T-helper 17 cell (primary cell): ENCODE measurements at places on chromosomes 7 and 10.

- DNase-seq = no peak
Measured at GRCh38 chr7:142698429-142698828, 50.8 kb upstream of the PRSS1 start.

- no peak for DNase-seq
Measured at GRCh38 chr10:4048236-4048864, 263.3 kb upstream of the KLF6 start.

DNA sequence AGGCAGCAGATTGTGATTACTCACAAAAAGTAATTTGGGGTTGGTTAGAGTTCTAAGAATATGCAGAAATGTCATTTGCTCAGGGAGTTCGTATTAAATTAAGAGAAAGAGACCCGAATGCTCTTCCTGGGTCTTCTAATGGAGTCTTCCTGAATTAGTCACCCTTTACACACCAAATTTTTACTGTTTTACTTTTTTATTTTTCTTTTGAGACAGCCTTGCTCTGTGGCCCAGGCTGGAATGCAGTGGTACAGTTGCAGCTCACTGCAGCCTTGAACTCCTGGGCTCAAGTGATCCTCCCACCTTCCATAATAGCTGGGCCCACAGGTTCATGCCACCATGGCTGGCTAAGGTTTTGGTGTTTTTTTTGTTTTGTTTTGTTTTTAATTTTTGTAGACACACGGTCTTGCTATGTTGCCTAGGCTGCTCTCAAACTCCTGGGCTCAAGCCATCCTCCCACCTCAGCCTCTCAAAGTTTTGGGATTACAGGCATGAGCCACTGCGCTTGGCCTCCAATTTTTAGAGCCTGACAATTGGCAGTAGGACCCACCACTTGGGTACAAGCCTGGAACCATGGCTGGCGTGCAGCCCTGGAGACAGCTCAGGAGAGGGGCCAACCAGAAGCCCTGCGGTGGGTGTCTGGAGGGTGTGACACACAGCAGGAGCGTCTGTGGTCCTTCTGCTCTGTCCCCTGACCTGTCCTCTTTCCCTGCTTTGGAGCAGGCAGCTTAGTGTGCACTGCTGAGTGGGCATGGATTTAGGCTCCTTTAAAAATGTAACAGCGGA is 16.4 kb upstream of the BHLHA15 start:
- DNase-seq = no peak

GRCh38 chr7:98629001-98629431 is 11.9 kb downstream of the NPTX2 start:
- DNase-seq = no peak

- DNase-seq = no peak
Measured at GRCh38 chr7:30965372-30965771, 1.6 kb downstream of the GHRHR start.

DNA sequence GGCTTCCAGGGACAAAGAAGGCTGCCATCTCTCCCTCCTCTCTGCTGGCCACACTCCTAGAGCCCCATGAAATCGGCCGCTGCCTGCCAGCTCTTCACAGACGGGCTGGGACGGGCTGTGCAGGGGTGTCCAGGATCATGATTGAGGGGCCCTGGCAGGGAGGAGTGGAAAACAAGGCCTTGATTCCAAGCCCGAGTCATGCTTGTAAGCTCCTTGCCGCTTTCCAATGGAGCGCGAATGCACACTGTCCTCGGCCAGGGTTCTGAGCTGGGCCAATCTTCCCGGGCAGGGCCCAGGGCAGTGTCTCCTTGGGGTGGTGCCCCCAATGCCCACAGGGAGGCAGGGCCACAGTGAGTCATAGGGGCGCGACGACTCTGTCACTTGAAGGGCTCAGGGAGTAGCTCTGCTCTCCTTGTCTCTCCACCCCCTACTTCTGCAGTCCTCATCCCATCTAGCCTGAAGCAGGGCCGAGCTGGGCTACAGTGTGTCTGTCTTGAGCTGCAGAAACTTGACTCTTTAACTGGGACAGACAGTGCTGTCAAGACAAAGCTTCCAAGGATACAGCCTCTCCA is 186.2 kb upstream of the SVIL start:
- DNase-seq = no peak

DNA sequence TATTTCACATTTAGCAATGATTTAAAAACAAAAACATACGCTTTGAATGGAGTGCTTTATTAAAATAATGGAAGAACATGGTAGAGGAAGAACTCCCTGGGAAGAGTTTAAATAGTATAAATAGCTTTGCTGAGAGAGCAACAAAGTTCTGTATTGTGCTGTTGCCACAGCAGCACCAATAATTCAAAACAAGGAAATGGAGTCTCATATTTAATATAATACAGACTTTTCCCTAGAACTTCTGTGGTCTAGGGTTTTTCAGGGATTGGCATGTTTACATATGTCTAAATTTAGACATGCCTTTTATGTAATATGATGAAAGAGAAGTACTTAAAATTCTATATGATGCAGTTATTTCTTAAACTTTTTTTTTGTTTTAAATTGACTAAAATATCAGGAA is 217.2 kb upstream of the HDAC9 start:
- DNase-seq = no peak

DNA sequence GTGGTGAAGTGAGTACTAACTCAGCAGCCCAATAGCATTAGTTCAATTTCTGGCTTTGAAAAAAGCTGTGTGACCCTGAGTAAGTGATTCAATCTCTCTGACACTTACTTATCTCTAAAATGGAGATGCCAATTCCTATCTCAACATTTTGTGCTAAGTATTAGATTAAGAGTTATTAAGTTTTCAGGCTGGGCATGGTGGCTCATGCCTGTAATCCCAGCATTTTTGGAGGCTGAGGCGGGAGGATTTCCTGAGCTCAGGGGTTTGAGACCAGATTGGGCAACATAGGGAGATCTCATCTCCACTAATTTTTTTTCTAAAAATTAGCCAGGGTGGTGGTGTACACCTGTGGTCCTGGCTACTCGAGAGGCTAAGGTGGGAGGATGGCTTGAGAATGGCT is 109.5 kb downstream of the PRTFDC1 start:
- no peak for DNase-seq

DNA sequence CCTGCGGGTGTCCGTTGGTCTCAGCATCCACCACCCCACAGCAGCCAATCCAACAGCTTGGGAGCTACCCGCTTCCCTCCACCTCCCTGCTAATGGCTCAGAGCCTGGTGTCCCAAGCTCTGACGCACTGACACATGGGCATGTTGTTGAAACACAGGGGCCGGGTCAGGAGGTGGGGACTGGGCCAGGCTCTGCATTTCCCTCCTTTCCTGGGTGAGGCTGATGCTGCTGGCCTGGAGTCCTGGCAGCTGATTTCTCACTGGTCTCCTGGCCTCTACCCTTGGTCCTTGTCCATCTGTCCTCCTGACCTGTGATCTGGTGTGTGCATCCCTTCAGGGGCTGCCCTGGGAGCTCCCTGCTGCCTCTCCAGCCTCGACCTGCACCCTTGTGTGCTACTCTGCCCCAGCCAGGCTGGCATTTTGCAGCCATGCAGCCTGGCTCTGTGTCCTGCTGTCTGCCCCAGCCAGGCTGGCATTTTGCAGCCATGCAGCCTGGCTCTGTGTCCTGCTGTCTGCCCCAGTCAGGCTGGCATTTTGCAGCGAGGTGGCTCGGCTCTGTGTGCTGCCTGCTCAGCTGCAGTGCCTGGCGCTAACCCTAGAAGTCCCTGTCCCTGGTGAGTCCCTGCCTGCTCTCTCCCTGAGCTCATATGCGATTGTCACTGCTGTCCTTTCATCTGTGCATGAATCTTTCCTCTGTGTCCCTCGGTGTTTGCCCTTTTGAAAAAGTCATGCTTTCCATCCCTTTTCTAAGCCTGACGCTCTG is 14.0 kb downstream of the AMZ1 start:
- no peak for DNase-seq

DNA sequence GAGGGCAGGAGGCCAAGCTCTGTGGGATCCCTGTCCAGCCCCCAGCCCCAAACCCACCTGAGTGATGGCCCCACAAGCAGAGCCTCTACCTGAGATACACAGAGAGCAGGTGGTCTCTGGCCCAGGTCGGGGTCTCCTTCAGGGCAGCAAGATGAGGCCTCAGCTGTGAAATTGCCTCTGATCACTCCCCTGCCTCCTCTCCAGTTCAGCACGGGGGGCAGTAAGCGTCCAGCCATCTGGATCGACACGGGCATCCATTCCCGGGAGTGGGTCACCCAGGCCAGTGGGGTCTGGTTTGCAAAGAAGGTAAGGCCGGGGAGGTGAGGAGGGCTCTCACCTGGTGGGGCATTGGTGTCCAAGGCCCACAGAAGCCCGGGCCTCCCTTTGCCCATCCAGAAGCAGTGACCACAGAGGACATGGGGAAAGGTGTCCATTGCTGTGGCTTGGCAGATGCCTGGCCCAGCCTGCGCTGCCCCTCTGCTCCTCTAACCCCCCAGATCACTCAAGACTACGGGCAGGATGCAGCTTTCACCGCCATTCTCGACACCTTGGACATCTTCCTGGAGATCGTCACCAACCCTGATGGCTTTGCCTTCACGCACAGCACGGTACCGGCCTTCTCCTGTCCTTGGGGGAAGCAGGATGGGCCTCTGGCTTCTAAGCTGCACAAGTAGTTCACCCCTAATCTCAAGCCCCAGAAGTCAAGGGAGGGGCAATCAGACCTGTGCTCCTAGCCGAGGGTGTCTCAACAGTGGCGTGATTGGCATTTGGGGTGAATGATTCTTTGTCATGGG is 3.1 kb downstream of the CPA1 start:
- no peak for DNase-seq

DNA sequence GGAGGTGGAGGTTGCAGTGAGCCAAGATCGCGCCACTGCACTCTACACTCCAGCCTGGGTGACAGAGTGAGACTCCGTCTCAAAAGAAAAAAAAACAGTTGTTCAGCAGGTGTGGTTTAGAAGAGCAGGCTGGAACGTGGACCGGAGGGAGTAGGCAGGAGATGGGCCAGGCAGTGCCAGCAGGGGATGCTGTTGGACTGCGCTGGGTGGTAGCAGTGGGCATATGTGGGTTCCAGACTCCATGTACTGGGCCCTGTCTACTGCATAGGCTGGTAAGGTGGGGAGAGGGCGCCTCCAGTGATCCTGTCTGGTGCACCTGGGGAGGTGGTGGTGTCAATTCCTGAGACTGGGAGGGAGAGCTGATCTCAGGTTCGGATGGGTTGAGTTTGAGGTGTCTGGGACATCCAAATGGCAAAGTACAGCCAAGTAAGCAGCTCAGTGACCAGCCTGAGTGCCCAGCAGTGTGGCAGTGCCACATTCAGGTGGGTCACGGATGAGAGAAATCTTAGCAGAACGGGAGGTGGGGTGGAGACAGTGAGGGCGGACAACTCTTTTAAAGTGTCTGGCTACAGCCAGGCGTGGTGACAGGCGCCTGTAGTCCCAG is 25.9 kb downstream of the SFXN4 start:
- peak; percentile 25 for DNase-seq

GRCh38 chr7:28988091-28988490 is 30.0 kb upstream of the TRIL start:
- no peak for DNase-seq

- DNase-seq = no peak
Measured at GRCh38 chr7:131618391-131618790, 62.0 kb upstream of the PODXL start.

GRCh38 chr7:92149736-92150239 is 15.5 kb upstream of the CYP51A1 start:
- no peak for DNase-seq

DNA sequence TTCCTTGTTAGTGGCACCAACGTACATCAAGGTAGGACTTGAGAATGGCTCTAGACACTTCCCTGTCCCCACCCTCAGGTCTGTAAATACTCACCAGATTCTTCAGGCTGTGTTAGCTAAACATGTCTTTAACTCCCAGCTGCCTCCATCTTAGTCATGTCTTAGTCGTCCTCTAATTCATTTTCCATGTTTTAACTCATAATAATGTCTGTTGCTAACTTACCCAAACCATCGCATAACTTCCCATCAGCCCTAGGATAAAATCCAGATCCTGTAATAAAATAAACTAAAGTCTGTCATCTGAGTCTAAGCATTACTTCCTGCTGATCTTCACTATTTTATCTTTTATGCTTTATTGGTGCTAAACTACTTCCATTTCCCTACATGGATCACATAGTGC is 600.0 kb upstream of the CELF2 start:
- no peak for DNase-seq

- DNase-seq = no peak
Measured at GRCh38 chr10:101961591-101962498, 94.1 kb downstream of the ARMH3 start.

- no peak for DNase-seq
Measured at GRCh38 chr7:47683485-47683898, 101.6 kb upstream of the TNS3 start.

GRCh38 chr10:13730956-13731355 is 144.2 kb downstream of the PRPF18 start:
- DNase-seq = no peak

GRCh38 chr7:30613366-30614325 is 19.0 kb downstream of the GARS1 start:
- DNase-seq = no peak

- no peak for DNase-seq
Measured at GRCh38 chr10:101007099-101007711, 7.6 kb downstream of the LZTS2 start.

DNA sequence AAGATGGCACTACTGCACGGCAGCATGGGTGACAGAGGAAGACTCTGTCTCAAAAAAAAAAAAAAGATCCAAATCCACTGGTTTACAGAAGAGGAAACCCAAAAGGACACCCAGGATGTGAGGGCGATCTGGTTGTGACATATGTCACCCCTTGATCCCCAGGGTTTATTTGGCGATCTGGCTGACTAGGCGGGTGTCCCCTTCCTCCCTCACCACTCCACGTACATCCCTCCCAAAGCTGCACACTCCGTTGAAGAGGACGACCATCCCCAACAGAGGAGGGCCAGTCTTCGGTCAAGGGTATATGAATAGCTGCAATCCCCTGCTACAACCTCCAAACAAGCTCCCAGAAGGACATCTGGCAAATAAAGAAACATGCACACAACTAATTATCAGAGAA is 111.6 kb downstream of the HTR5A start:
- DNase-seq = no peak

DNA sequence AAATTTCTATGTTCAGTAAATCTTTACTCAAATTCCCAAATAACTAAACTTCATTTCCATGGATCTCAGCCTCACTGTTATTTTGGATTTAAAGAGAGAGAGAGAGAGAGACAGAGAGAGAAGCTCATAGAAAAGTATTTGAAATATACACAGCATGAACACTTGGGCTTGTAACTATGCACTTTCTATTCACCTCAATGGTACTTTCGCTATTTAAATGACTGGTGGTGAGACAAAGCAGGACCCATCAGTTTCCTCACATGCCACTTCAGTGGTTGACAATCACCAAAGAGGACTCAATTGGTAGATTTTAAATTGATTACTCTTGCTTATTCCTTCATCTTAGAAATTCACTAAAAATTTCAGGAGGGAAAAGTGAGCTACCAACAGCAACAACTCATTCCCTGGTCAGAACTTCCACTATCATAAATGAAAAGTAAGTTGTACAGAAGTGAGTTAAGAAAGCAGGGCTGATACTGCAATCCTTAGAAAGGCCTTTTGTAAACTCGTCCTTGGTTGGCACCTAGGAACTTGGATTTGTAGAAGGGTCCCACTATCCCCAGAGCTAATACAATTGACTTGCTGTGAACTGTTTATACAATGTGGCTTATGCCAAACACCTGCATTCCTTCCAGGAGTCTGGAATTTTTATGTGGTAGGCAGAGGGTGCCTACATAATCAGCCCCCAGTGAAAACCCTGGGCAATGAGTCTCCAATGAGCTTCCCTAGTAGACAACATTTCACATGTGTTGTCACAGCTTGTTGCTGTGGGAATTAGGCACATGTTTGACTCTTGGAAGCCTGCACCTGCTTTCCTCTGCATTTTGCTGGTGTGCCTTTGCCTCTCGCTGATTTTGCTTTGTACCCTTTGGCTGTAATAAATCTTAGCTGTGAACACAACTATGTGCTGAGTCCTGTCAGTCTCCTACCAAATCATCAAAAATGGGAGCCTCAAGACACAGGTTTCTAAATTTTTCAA is 10.8 kb downstream of the ERLIN1 start:
- no peak for DNase-seq
